ENCODE measurements at places on chromosomes 6 and 20.
A peak's percentile ranks its signal among the peaks of the same experiment; 100 is the strongest.

- DNase-seq = no peak
Measured at GRCh38 chr6:21522797-21523456, 70.6 kb upstream of the SOX4 start.

- peak; percentile 36 for DNase-seq
Measured at GRCh38 chr6:134774201-134774638, 175.7 kb downstream of the ALDH8A1 start.

DNA sequence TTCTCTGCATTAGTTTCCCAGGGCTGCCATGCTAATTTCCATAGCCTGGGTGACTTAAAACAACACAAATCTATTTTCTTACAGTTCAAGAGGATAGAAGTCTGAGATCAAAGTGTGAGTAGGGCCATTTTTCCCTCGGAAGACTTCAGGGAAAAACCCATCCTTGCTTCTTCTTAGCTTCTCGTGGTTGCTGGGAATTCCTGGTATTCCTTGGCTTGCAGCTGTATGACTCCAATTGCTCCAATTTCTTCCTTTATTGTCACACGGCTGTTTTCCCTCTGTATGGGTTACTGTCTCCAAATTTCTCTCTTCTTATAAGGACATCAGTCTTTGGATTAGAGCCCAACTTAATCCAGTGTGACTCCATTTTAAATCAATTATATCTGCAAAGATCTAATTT is 128.4 kb upstream of the JAG1 start:
- no peak for DNase-seq

- DNase-seq = no peak
Measured at GRCh38 chr6:105949869-105950268, 136.3 kb upstream of the PRDM1 start.

DNA sequence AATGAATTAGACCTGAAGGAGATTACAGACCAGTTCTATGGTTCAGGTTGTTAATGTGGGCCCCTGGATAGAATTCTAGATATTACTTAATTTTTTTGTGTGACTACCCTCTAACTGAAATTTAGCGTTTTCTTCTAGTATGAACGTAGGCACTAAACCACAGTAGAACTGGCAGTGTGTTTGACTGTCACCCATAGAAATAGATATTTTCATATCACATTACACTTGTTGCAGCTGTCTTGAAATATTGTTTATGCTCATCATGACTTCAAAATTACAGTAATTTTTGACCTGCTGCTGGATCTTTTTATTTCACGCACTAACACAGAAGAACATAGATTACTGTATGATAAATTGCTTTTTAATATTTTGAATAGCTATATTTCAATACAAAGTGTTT is 31.6 kb downstream of the E2F3 start:
- DNase-seq = no peak

DNA sequence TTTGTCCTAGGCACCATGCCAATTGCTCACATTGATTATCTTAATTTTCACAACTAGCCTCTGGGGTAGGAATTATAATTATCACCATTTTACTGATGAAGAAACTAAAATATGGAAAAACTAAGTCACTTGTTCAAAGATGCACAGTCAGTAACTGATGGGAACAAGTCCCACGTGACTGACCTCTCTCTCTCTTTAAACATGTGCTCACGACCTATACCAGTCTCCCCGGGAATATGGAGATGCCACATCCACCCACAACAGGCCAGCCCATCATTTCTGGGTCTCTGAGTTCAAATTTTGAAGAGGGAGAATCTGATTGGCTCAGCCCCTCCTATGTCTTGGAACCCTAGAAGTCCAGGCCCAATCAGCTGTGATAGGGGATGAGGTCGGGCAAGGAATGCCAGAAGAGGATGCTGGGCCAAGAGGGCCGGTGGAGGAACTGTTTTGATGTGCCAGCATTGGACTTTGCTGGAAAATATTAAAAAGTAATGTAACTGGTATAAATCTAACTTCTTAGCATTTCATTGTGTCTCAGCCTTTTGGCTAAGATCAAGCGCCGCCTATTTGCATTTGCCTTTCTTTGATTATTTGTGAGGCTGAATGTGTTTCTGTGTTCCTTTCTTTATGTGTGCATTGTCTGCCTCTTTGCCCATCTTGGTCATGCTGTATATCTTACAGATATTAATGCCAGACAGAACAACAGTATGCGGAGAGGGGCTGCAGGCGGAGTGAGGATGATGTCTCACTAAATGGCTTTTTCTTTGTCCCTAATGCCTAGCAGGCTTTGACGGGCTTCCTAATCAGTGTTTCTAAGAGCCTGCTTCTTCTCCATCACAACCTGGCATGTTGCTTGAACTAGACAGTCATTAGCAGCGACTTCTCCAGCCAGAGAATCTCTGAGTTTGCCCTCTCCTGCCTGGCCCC is 126.6 kb downstream of the VEGFA start:
- DNase-seq = no peak

GRCh38 chr6:151096255-151096612 is 143.5 kb upstream of the AKAP12 start:
- no peak for DNase-seq

GRCh38 chr6:42450477-42451332 is 1.0 kb downstream of the TRERF1 start:
- no peak for DNase-seq

- no peak for DNase-seq
Measured at GRCh38 chr20:45589725-45590124, 10.6 kb upstream of the WFDC8 start.

- DNase-seq = no peak
Measured at GRCh38 chr20:61896058-61896961, 169.4 kb downstream of the TAF4 start.

GRCh38 chr6:155177363-155177961 is 86.4 kb upstream of the CLDN20 start:
- no peak for DNase-seq

GRCh38 chr20:37439223-37439933 is 81.7 kb upstream of the NNAT start:
- DNase-seq = no peak

GRCh38 chr6:97594844-97595243 is 311.8 kb upstream of the MMS22L start:
- no peak for DNase-seq

DNA sequence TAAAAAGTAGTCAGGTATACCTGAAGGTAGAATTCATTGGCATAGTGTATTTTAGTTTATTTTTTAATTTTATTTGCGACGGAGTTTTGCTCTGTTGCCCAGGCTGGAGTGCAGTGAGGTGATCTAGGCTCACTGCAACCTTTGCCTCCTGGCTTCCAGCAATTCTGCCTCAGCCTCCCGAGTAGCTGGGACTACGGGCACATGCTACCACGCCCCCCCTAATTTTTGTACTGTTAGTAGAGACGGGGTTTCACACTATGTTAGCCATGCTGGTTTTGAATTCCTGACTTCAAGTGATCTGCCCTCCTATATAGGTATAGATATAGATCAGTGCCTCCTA is 102.8 kb upstream of the PRSS16 start:
- no peak for DNase-seq

GRCh38 chr6:39792540-39793450 is 619 bp downstream of the DAAM2 start:
- no peak for DNase-seq
